ENCODE measurements at places on chromosomes 4 and X. TPM values are rescaled to one million over a fixed set of nuclear protein-coding genes. Genes with fewer than 3 reads are reported as not detected.

XAGE2 gene
- not detected for total RNA-seq

DNA sequence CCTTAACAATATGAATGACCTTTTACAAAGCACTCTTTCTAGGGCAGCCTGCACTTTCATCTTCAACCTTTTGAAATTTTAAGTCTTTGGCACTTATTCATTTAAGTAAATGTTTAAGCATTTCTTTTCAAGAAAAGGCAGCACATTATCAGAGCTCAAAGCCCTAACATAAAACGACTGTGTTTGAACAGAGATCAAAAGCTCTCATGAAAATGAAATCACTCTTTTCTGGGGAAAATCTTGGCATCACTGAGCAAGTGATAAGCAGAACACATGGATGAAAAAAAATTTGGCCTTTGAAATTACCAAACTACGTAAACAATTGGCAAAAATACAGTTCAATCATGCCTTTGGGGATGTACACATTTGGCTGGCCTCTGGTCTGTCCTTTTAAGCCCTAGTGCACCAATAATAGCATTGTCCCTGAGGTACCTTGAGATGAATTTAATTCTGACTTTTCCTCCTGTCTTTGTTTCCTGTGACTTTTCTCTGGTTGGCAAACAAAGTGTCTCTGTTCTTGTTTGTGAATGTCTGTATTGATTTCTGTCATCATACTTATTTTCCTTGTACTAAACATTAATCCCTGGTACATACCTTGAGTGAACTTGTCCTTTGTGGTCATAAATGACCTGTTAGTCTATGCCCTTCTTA, 12.9 kb upstream of the ODAM start:
- DNase-seq, result no peak

- peak; percentile 58 for DNase-seq
Observed at GRCh38 chr4:76377911-76378310, 43.0 kb downstream of the CCDC158 start.

CFAP99 gene
- total RNA-seq, result 0.32 TPM

IL21 gene
- total RNA-seq, result not detected

CLNK gene
- not detected for total RNA-seq

GRCh38 chr4:52716364-52717151, 34.7 kb downstream of the ERVMER34-1 start:
- DNase-seq, result no peak

PGK1 gene
- total RNA-seq, result 706 TPM

PABPC5 gene
- 0.29 TPM for total RNA-seq

DNA sequence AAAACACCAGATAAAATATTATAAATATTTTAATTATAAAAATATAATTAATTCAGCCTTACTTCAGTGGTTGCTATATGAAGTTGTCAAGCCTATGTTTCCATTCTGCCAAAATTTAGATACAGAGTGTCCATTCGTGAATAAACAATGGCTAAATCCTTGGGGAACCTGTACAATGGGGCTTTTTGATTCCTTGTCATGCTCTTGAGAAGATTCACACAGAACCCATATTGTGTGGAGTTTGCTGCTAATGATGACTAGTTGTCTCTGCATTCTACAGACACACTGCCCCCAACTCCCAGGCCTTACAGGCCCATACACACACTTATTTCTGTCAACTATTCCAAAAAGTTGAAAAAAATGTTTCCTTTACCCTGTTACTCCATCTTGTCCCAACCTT, 33.4 kb upstream of the MAGEC2 start:
- DNase-seq, result no peak

DNA sequence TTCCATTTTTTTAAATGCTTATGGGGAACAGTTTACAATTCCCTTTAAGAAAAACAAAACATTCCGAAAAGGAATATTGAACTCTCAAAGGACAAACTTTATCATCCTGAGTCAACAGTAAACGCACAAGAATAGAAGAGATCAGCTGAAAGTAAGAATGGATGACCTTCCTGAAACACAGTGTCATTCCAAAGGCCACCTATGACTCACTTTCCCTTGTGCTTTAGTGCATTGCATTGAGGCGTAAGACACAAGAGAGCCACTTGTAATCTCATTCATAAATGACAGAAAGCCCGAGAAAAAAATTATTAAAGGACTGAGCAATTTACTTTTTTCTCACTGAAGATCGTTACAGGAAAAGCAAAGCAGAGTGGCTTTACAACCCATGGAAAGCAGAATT, 1062.4 kb upstream of the DIAPH2 start:
- no peak for DNase-seq

DNA sequence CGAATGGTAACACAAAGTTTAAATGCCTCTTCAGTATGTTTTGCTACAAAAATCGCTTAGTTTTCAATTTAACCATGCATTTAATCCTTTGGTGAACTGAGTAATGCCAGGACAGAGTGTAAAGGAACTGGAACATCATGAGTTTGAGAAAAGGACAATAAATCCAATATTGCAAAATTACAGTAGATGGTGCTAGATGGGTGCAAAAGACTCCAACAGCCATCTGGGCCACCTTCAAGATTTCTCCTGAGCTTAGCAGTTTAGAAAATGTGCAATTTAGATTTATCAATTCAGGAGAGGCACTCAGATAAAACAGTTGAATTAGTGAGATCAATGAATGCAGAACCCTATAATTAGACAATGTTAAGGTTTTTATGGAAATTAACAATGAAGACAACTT, 33.2 kb upstream of the MID1IP1 start:
- DNase-seq, result no peak

DNA sequence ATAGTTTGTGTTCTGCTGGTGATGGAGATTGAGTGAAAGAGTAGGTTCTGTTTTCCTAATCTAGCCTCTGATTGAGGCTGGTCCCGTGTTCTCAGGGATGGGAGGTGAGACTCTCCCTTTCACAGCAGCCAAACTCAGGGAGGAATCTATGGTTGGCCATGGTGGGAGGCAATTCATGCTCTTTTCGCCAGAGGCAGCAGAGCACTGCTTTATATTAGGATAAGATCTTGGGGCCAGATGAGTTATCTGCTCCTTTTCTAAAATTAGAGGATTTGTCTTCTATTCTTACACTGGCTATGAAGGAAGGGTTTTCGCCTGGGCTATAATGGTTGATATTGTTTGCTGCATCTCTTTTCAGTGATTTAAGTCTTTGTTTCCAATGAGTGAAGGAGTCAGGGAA, 63.9 kb upstream of the NLGN4X start:
- no peak for DNase-seq

GRCh38 chr4:184812651-184813181, 13.1 kb downstream of the ACSL1 start:
- no peak for DNase-seq

DNA sequence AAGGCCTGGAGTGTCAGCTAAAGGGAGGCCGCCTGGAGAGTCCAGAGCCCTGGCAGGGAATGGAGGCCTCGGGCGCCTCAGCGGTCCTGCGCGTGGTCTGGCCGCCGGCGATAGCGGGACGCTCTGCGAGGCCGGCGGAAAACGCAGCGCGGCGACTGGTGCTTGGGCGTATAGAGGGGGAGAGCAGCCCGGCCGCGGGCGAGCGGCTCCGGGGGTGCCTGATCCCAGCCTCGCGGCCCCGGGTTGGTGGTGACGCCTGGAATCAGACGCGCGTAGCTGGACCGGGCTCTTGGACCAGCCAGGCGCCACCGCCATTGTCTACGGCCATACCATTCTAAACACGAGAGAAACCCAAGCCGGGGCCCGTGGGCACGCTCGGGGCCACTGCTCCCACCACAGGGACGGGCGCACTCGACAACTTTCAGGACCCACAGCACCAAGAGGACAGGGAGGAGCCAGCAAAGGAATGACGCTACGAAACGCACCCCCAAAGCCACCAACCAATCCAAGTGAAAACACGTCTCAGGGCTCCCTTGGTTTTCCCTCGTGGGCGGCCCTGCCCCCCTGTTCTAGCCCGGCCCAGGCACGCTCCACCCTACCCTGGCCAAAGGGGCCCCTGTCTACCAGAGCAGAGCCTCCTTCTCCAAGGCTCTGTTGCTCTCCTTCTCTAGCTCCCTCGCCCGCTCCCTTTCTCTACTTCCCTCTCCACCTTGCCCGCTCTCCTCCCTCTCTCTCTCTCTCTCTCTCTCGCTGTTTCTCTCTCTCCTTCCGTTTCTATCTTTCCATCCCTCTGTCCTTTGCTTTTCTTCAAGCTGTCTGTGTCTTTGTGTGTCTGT, 7.8 kb downstream of the FRG2 start:
- no peak for DNase-seq

NPY1R gene
- total RNA-seq, result 2.0 TPM

DNA sequence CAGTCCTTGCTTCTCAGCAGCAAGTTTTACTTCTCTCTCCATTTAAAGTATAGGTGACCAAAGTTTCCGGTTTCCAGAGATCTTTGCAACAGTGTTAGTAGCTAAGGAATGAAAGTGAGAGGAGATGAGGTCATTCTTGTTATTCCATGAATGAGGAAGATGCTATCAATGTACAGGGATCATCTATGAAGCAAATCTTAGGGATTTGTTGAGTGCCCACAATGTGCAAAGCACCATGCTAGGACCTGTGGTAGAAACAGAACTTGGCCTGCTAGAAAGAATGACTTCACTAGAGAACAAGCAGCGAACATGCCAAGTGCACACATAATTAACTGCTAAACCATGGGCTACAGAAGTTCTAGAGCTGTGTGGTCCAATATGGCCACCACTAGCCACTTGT, 112.5 kb downstream of the MID1 start:
- no peak for DNase-seq

DNA sequence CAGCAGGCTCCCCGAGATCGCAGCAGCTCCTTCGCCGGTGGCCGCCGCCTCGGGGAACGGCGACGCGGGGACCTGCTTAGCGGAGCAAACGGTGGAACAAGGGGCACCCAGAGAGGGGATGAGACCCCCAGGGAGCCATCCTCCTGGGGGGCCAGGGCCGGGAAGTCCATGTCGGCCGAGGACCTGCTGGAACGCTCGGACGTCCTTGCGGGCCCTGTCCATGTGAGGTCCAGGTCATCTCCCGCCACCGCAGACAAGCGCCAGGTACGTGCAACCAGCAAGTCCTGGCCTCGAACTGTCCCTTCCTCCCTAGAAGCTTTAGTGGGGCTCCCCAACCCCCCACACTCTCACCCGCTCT, 156.3 kb downstream of the SOWAHB start:
- DNase-seq, result no peak

DNA sequence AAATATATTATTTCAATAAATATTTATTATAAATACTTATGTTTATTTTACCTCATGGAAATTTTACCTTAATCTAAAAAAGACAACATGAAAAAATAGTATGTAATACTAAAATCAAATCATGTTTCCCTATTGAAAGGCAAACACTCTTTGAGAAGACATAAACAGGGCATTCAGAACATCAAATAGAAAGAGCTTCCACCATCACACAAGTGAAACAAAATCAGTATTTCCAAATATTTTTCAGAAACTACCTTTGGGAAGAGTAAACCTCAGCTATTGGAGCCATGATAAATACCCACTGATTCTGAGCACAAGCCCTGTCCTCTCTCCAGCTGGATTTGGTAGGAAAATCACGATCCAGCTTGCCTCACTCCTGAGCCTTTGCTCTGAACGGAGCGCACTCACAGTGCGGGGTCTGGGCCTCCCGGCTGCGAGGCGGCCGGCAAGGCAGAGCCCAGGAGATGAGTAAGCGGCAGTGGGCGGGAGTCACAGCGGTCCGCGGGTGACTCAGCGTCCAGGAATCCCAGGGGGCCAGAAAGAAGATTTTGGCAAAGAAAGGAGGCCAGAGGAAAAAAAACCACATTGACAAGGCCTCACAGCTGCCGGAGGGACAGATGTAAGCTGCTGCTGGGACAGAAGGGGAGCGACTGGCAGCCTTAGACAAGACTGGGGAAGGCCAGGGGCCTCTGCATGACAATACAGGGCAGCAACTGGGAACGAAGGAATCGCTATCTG, 14.7 kb upstream of the ANXA5 start:
- DNase-seq, result peak; percentile 59

GRCh38 chr4:141046255-141046654, 87.0 kb downstream of the RNF150 start:
- DNase-seq, result no peak

GRCh38 chr4:77336411-77337142, 179.6 kb downstream of the CCNG2 start:
- no peak for DNase-seq

DNA sequence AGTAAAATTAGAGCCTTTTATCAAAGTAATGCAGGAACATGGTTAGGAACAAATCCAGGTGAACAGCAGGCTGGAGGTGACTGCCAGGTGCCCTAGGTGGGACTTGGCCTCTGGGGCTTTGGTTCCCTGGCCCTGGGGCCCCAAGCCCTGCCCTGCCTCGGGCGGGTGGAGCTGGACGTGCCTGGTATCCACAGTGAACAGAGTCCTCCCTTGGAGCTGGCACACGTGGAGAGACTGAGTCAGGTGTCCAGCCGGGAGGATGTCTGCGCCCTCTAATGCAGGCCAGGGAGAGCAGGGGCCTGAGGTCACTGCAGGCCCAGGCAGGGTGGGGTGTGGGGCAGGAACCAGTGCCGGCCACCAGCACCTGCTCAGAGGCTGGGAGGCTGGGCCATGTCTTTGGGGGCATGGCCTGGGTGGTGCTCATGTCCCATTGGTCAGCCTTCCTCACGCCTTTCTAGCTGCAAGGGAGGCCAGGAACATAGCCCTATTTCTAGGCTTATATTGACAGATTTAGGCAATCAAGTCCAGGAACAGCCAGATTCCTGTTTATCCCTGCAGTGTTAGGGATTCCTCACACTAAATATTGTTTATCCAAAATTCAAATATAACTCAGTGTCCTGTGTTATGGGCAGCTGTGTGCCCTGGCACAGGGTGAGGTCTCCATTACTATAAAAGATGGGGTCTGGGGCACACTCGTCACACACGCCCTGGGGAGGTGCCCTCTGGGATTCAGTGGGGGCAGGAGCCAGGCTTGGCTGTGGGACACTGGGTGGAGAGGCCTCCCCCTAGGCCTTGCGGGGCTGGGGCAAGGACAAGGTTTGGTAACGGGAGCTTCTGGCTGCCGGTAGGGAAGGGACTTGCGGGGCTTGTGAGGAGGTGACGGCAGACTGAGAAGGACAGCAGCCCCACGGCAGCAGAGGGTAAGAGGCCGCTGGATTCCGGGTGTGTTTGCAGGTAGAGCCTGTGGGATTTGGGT, 14.3 kb upstream of the NAT8L start:
- DNase-seq, result no peak

DNA sequence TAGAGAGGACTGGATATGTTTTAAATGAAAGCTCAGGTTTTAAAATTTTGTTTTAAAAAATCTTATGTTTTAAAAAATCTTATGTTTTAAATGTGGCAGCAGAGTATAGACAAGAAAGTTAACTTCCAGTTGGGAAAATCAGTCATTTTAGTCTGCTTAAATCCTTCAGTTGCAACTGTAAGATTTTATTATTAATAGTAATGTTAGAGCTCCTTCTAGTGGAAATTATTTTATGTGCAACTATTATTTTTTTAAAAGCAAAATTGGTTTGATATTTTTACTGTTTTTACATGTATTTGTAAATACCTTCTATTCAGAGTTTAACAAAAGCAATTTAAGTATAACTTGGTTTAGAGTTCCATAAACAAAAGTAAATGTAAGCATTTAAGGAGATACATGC, 8.5 kb upstream of the NUDT6 start:
- DNase-seq, result no peak

GRCh38 chr4:126825083-126825482, 807.7 kb upstream of the INTU start:
- DNase-seq, result no peak
